ENCODE measurements at places on chromosomes 6 and 20.

GRCh38 chr6:16344756-16345155 is 106.4 kb downstream of the GMPR start:
- peak; percentile 73 for DNase-seq

DNA sequence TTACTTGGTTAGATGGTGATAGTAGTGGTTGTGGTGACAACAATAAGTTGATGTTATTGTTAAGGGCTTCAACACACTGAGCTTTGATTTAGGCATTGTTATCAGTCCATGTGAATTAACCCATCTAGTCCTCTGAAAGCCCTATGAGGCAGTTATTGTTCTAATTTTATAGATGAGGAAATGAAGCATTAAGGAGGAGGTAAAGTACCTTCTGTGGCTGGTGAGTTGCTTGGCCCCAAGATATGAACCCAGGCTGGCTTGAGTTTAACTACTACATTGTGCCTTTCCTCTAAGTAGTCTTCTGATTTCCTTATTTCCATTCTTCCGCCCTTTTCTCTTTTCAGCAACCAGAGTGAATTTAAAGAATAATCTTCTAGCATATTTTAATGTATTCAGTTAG is 81.7 kb downstream of the QKI start:
- no peak for DNase-seq

- no peak for DNase-seq
These were observed 284.2 kb upstream of the CHD6 start for GRCh38 chr20:41902346-41902745.

- no peak for DNase-seq
These were observed 26.3 kb downstream of the C6orf89 start for GRCh38 chr6:36912030-36912454.

- DNase-seq, result no peak
These were observed 62.3 kb downstream of the ME1 start for GRCh38 chr6:83368577-83368976.

- DNase-seq, result no peak
These were observed 821.9 kb upstream of the SLC35B3 start for GRCh38 chr6:9257215-9257614.

- no peak for DNase-seq
These were observed 153.7 kb downstream of the GRM4 start for GRCh38 chr6:33992191-33992590.

DNA sequence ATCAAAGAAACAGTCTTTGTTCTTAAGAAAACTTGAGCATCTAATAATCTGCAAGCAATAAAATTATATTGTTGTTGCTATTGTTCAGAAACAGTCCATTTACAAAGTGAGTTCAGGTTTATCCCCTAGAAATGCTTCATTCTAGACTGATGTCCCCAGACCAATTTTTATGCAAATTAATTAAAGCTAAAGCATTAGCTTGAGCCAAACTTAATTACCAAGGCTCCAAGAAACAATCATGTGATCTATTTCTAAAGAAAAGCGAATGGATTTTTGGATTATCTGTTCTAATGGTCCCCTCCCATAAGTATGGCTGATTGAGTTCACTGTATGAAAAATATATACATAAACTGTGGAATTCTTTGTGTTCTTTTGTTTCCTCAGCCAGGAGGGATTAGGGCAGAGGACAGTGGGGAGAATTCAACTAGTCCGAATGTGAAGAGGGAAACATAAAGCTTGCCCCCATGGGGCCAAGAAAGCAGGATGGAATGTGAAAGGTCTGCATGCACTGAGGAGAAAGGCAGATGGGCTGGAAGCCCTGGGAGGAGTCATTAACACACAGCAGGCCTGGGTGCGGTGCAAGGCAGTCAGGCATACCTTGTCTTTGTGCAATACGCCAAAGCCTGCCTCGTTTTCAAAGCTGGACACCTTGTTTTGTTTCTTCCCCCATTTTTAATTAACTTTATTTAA is 597.1 kb downstream of the KIF16B start:
- DNase-seq, result no peak

GRCh38 chr6:168100803-168101589 is 22.0 kb upstream of the FRMD1 start:
- no peak for DNase-seq

- DNase-seq, result no peak
These were observed 19.0 kb downstream of the RAB44 start for GRCh38 chr6:36716476-36717093.

DNA sequence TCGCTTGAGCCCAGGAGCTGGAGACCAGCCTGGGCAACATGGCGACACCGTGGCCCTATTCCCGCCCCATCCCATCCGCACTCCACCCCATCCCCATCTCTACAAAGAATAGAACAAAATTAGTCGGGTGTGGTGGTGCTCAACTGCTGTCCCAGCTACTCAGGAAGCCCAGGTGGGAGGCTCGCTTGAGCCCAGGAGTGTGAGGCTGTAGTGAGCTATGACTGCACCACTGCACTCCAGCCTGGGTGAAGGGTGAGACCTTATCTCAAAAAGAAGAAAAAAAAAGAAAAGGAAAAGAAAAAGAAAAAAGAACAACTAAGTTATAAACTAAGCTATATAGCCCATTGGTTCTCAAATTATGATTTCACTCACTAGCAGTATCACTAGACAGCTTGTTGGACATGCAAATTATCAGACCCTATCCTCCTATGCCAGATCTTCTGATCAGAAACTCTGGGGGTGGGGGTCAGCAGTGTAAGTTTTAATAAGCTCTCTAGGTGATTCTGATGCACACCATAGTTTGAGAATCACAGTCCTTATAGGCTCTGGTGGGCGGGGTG is 491 bp upstream of the ITCH start:
- no peak for DNase-seq

All from hepatic stellate cell (primary cell).